ENCODE measurements at places on chromosomes 5 and 9. TPM values are rescaled to one million over a fixed set of nuclear protein-coding genes. Genes with fewer than 3 reads are reported as not detected.
A peak's percentile ranks its signal among the peaks of the same experiment; 100 is the strongest.

Gene CNTNAP3
- 7.4 TPM for total RNA-seq

Gene CD72
- 4.5 TPM for total RNA-seq

Gene MOB3B
- 22.7 TPM for total RNA-seq

Gene PALM2AKAP2
- 26.2 TPM for total RNA-seq

Gene PLK2
- 37.5 TPM for total RNA-seq

Gene TAS2R1
- not detected for total RNA-seq

DNA sequence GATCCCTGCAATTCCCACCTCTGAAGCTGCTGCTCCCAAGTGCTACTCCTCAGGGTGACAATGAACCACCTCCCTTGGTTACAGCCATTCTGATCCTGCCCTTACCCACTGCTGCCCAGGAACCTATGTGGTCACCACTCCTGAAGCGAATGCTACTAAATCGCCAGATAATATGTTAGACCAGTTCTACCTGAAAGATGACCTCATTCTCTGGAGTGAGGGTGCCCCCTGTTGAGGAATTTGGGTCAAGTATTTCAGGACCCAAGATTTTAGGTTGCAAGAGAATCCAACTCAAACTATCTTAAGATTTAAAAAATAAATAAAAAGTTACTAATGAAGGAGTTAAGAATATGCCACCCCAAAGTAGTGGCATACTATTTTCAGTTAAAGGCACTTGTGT lies 5.8 kb upstream of the SNAPC3 start:
- DNase-seq: no peak
- no peak overlapping the region for H3K4me3 ChIP-seq
- H3K27ac ChIP-seq: no peak overlapping the region

DNA sequence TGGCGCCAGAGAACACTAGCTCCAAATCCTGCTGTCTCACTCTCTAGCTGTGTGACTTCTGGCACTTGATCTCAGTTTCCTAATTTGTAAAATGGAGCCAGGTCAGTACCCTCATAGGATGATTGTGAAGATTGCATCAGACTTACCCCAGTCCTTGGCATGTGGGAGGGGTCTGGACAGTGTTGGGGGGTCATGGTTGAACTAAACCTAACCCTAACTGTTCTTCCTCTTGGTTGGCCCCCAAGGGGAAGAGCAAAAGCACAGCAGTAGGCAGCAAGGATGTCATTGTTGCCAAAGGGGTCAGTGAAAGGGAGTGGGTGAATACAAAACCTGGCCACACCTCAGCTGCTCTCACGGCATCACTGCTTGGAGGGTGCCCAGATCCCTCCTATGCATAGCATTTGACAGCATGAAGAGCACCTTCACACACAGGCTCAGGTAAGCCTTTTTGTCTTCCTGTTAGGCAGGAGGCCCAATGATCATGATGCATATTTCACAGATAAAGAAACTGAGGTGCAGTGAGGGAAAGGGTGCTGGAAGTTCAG lies 15.7 kb upstream of the CXCL14 start:
- no peaks in the 10 kb centered on the region for H3K4me1 ChIP-seq
- DNase-seq: no peak
- no peaks in the 10 kb centered on the region for H3K36me3 ChIP-seq
- H3K27me3 ChIP-seq: peaks cover 5% of the 10 kb centered on the region
- H3K27ac ChIP-seq: no peak overlapping the region

GRCh38 chr9:83199240-83199639 lies 136.3 kb upstream of the RASEF start:
- no peaks in the 10 kb centered on the region for H3K4me1 ChIP-seq
- DNase-seq: no peak
- H3K27me3 ChIP-seq: no peaks in the 10 kb centered on the region
- no peak overlapping the region for H3K4me3 ChIP-seq

- no peak overlapping the region for H3K27ac ChIP-seq
- peaks cover 9% of the 10 kb centered on the region for H3K4me1 ChIP-seq
- peak; percentile 47 for DNase-seq
- peaks cover 5% of the 10 kb centered on the region for H3K27me3 ChIP-seq
Observed at GRCh38 chr5:79020861-79021561, 35.9 kb upstream of the ARSB start.

GRCh38 chr5:139637438-139638089 lies 10.6 kb upstream of the CXXC5 start:
- peak overlapping the region; percentile 60 for H3K4me3 ChIP-seq
- peaks cover 51% of the 10 kb centered on the region for H3K4me1 ChIP-seq
- no peaks in the 10 kb centered on the region for H3K36me3 ChIP-seq
- peak overlapping the region; percentile 85 for H3K27ac ChIP-seq

DNA sequence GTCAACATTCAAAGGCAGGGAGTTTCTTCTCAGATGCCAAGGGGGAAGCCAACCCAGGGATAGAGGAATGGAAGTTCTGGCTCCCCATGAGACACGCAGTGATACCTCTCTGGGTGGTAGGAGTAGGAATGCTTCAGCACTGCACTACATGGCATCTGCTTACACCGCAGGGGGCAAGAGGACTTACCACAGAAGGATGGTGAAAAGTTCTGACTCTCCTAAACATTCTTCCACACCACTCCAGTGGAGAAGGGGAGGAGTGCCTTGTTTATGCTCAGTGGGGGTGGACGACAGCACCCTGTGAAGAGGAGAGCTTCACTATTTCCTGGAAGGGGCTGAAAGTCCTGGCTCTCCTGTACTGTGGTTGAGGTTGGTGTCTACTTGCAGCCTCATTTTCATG lies 1011.3 kb upstream of the WWC1 start:
- H3K27me3 ChIP-seq: no peaks in the 10 kb centered on the region
- no peak for DNase-seq
- no peak overlapping the region for H3K4me3 ChIP-seq
- H3K27ac ChIP-seq: no peak overlapping the region

GRCh38 chr5:91042936-91043255 lies 340.2 kb downstream of the ARRDC3 start:
- H3K27ac ChIP-seq: no peak overlapping the region
- no peaks in the 10 kb centered on the region for H3K36me3 ChIP-seq

DNA sequence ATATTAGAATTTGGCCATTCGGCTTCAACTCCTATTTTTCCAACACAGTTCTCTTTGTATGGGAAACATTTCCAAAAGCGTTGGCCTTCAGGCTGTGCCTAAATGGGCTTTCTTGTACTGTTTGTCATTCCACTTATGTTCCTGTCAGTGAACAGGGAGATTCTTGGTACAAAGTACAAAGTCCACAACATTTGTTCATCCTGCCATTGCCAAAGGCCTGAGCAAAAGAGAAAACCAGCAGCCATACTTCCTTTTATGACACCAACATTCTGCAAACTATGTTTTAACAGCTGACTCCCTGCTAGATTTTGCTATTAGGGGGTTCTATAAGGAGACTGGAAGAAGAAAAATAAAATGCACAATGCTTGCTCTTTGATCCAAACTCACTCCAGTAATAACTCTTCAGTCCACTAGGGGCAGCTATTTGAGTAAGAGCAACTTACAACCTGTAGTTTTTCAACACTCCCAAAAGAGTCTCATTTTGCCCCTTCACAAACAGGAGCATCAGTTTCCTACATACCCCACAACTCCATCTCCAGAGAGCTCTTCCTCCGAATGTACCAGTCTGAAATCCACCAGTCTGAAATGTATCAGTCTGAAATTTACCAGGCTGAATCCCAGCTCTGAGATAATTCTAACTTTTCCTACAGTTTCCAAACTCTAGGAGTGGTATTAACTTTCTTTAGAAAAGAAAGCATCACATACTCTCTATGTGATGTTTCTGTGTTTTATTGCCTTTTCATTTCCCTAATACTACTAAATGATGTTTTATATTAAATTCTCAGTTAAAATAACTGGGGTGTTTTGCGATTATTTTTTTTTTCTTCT lies 693.8 kb downstream of the DNAH5 start:
- H3K4me3 ChIP-seq: no peak overlapping the region
- H3K27ac ChIP-seq: no peak overlapping the region
- H3K27me3 ChIP-seq: no peaks in the 10 kb centered on the region
- no peaks in the 10 kb centered on the region for H3K4me1 ChIP-seq

- no peaks in the 10 kb centered on the region for H3K27me3 ChIP-seq
- no peaks in the 10 kb centered on the region for H3K4me1 ChIP-seq
- DNase-seq: no peak
- H3K36me3 ChIP-seq: no peaks in the 10 kb centered on the region
Observed at GRCh38 chr5:126801992-126802294, 25.0 kb downstream of the LMNB1 start.

DNA sequence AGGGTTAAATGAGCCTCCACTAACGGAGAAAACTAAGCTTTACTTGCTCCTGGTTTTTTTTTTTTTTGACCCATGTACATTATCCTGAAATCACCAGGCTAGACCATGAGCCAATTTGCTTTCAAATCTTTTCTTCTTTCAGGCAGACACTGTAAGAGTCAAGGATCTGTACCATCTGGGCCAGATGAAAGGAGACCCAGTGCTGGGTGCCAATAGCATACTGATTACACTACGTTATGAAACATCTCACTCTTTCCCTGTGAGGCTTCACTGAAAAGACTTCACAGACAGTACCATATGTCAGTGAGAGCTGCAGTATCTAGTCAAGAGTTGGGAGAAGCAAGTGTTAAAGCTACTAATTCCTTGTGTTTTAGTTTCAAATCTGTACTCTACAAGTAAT lies 161.2 kb upstream of the PTPRD start:
- no peak overlapping the region for H3K4me3 ChIP-seq
- no peak for DNase-seq

DNA sequence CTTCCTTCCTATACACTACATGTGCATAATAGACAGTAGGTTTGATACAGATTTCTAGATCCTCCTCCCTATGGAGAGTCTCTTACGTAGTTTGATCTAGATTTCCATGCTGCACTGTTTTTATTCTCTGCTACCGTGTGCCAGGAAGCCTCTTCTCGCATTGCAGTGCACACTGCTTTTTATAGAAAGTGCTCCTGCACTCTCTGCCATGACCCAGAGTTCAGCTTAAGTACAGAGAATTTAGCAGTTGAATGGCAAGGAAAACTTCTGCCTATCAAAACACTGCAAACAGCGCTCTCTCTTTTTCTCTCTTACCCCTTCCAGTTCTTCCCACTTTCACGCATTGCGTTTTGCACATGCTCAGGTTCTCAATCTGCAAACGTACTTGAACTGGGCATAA lies 187.4 kb downstream of the ARHGAP26 start:
- no peak for DNase-seq
- no peaks in the 10 kb centered on the region for H3K36me3 ChIP-seq
- H3K27ac ChIP-seq: no peak overlapping the region
- H3K4me1 ChIP-seq: no peaks in the 10 kb centered on the region
- no peak overlapping the region for H3K4me3 ChIP-seq

DNA sequence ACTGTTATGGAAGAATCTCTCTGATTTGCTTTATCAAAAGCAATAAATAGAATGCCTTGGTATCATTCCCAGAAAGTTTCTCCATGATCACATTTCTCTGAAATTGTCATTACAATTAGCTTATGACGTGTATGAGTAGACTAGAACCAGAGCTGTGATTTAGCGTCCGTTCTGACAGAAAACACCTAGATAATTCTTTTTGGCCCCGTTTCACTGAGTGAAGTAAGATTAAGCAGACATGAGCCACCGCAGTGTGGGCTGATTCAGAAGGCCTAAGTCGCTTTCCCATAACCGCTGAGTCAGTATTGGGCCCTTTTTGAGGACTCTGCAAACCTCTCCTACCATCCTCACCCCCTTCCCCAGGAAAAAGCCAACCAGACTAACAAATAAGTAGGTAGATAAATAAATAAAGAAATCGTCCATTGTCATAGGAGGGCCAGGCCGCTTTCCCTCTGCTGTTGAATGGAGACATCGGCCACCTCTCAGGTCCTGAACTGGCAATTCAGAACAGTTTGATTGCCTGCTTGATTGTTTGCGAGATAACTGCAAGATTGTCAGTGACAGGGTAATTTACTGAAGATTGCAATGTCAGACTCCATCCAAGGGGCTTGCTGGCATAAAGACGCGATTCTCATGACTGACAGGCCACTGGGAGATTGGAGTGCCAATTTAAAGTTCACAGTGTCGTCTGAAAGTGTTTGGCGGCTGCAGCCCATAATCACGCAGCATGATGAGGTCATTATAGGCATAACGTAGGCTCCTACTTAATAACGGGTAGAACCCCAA lies 105.0 kb upstream of the WWC1 start:
- H3K27me3 ChIP-seq: no peaks in the 10 kb centered on the region
- no peak overlapping the region for H3K27ac ChIP-seq
- H3K4me1 ChIP-seq: no peaks in the 10 kb centered on the region
- no peak overlapping the region for H3K4me3 ChIP-seq

DNA sequence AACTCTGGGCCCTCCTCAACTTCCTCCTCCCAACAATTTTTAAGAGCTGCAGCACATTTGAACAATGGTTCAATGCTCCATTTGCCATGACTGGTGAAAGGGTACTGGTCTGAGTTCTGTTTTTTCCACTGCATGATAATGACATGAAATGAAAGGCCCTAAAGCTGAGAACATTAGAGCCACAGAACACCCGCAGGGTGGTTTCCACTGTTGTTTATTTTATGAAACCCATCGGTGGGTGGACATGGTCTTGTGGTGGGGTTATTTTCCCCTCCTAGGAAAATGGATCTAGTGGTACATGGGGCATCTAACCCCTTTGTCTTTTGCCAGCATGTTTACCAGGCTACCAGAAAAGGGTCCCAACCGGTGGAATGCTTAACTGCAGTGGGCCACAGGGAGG lies 71.8 kb downstream of the SMARCA2 start:
- no peak overlapping the region for H3K4me3 ChIP-seq
- DNase-seq: no peak
- no peaks in the 10 kb centered on the region for H3K27me3 ChIP-seq
- H3K27ac ChIP-seq: no peak overlapping the region
- H3K36me3 ChIP-seq: peaks cover 96% of the 10 kb centered on the region

- no peaks in the 10 kb centered on the region for H3K4me1 ChIP-seq
- no peak overlapping the region for H3K4me3 ChIP-seq
- H3K36me3 ChIP-seq: no peaks in the 10 kb centered on the region
- no peak overlapping the region for H3K27ac ChIP-seq
- no peak for DNase-seq
Observed at GRCh38 chr5:43363445-43364152, 48.6 kb downstream of the CCL28 start.

GRCh38 chr5:3187771-3188425 lies 407.7 kb upstream of the IRX1 start:
- H3K4me1 ChIP-seq: no peaks in the 10 kb centered on the region
- peaks cover 23% of the 10 kb centered on the region for H3K27me3 ChIP-seq
- H3K27ac ChIP-seq: no peak overlapping the region
- no peak overlapping the region for H3K4me3 ChIP-seq
- DNase-seq: no peak

DNA sequence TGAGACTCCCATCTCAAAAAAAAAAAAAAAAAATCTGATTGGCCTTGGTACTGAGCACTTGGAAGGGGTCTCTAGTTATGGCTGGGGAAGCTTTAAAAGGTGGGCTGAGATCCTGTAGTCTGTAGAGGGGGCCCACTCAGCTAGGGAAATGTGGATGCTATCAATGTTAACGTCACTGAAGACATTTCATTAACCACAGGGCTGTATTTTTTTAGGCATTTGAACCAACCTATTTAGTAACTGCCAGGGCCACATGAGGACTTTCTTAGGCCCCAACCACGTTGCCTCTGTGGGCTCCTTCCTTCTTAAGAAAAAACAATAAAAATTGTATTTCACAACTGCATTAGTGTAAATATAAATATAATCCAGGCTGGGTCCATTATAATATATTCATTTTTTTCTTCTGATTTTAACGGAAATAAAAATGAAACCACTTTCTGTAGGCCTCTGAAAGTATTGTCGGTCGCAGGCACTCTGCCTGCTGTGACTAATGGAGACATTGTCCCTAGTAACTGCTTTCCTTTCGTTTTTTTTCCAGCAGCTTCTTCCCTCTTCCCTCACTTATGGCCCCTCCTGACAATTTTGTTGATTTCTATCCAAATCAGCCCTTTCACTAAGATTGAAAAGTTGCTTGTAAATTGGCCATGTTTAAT lies 71.6 kb downstream of the GCNT1 start:
- H3K27ac ChIP-seq: no peak overlapping the region
- no peaks in the 10 kb centered on the region for H3K27me3 ChIP-seq
- no peaks in the 10 kb centered on the region for H3K4me1 ChIP-seq
- DNase-seq: no peak
- H3K4me3 ChIP-seq: no peak overlapping the region
